Amniotic epithelial cell (primary cell): ENCODE measurements at places on chromosomes 3 and 15.

- DNase-seq: peak; percentile 42
Measured at GRCh38 chr3:123586968-123587367, 2.1 kb upstream of the HACD2 start.

GRCh38 chr15:86917361-86917671 is 837.6 kb downstream of the AGBL1 start:
- no peak for DNase-seq

DNA sequence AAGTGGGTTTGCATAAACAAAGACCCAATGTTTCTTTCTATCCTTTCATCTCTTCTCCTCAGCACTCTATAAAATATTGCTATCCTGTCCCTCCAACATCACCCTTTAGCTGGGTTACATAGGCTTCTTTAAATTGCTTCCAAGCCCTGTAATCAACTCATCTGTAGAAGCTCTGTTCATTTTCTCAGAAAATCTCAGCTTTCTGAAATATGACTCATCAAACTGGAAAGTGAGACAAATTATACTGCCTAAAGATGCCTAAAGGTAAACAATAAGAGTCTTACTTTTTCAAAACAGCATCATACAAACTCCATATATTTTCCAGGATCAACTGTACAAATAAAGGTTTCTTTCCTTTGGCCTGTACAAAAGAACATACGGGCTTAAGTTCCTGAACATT is 33.8 kb downstream of the EFL1 start:
- DNase-seq: peak; percentile 7

GRCh38 chr3:153619268-153619667 is 457.2 kb downstream of the RAP2B start:
- no peak for DNase-seq

DNA sequence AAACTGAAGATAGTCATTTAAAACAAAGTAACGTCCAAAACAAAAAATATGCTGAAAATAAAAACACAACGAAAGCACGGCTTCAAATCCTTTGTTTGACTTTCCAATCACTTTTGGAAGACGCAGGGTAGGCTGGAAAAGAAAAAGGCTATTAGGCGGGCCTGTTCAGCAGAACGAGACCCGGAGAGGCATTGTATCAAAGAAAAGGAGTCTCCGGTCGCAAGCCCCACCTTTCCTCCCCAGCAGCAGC is 691 bp downstream of the SENP7 start:
- DNase-seq: no peak
